NCI-H1105 treated with DMSO at 0.1 percent for 48 hours (cell line): ENCODE measurements at places on chromosomes 5 and 9.

DNA sequence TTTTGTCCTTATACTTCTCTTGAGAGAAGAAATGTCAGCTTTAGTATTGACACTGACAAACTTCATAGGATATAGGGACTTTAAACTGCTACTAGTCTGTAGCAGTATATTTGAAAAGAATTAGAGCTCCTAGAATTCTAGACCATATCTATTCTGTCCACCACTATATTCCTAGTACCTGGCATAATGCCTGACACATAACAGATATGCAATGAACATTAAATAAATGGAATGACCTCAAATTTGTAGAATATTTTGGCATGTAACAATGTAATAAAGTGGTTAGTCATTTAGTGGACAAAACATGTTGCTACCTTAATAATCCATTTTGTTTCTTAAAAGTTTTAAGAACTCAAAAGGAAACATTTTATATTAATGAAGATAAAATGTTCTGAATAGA lies 57.5 kb downstream of the HOMER1 start:
- no peak for DNase-seq

- DNase-seq, result no peak
Measured at GRCh38 chr5:143229896-143230675, 173.4 kb downstream of the NR3C1 start.

DNA sequence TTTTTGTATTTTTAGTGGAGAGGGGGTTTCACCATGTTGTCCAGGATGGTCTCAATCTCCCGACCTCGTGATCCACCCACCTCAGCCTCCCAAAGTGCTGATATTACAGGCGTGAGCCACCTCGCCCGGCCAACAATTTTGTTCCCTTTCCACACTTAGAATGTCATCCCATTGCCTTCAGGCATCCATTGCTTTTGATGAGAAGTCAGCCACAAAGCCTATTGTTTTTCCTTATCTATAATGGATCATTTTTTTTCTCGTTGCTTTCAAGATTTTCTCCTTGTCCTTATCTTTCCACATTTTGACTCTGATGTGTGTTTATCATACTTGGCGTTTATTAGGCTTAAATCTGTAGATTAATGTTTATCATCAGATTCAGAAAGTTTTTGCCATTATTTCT lies 64.4 kb downstream of the NR6A1 start:
- DNase-seq, result no peak

GRCh38 chr5:137560420-137560819 lies 61.3 kb upstream of the SPOCK1 start:
- no peak for DNase-seq

- DNase-seq, result no peak
Measured at GRCh38 chr5:172789687-172790495, 18.9 kb upstream of the DUSP1 start.

- no peak for DNase-seq
Measured at GRCh38 chr5:159449925-159450324, 119.6 kb upstream of the IL12B start.

DNA sequence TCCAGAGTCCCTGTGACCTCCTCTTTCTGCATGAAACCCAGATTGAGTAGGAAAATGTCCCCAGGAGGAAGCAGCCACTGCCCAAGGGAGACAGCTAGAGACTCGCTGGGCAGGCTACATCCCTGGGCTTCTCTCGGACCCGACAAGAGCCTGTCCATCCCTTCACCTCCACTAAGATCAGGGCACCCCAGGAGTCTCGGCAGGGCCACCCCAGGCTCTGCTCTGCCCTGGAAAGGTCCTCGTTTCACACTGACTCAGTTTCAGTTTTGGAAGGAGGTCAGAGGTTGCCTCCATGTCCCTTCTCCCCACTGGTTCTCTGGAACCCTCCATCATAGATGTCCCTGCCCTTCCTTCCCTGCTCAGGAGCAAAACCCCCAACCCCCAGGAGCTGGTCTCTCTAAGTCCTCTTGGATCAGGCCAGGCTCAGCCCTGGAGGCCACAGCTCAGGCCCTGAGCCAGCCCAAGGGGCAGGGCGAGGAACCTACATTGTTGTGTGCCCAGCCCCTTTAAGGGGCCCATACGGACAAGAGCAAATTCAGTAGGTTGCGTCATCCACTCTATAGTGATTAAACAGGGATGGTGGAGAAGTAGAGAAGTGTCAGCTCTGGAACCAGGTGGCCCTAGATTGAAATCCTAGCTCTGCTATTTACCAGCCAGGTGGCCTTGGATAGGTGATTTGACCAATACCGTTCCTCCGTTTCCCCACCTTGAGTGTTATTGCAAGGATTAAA lies 37.4 kb downstream of the C9orf50 start:
- no peak for DNase-seq

DNA sequence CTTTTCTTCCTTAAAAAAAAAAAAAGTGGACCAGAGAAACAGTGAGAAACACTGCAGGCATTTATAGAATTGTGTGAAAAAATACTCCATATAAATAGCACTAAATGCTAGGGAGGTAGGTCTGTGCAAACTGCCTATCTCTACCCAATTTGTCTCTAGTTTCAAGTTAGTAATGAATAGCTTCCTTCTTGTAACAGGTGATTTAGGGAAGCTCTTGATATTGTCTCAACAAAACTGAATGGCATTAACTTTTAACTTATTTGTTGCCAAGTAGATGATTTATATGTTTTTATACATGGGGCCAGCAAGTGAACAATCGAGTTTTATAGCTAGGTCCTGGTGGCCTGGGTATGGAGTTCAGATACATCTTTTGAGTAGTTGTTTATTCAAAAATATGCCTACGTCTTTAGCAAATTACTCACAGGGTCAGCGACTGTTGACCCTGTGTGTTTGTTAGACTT lies 283.6 kb downstream of the NR3C1 start:
- peak; percentile 61 for DNase-seq

- no peak for DNase-seq
Measured at GRCh38 chr5:103973669-103974068, 411.1 kb upstream of the NUDT12 start.

GRCh38 chr9:109150925-109151545 lies 16.0 kb downstream of the FRRS1L start:
- no peak for DNase-seq

DNA sequence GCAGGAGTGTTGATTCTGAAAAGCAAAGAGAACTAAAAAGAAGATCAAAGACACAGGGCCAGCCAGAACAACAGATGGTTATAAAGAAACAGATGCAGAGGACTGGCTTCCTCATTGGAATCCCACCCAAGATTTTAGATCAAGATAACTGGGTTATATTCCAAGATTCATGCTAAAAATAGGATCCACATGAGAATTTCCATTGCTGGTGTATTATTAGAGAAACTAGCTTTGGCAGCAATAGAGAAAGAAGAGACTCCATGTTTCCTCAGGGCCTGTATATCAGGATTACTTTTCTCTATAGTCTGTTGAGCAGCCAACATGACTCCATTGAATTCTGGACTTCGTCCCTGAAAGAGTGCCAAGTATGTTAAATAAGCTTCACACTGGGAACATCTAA lies 367.3 kb downstream of the TUSC1 start:
- no peak for DNase-seq

DNA sequence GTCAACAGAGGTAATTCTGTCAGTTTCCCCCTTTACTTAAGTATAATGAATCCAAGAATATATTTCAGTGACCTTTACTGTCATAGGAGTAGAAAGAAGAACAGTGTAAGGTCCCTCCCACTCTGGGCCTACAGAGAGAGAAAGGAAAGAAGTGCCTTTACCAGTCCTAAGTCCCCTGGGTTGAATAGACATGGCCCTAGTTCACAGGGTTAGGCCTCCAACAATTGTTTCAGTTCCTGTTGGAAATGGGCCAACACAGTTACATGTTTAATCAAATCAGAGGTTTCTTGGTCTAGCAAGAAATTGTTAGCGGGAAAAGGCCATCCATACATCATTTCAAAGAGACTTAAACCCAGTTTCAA lies 605.6 kb downstream of the MTRR start:
- DNase-seq, result no peak

DNA sequence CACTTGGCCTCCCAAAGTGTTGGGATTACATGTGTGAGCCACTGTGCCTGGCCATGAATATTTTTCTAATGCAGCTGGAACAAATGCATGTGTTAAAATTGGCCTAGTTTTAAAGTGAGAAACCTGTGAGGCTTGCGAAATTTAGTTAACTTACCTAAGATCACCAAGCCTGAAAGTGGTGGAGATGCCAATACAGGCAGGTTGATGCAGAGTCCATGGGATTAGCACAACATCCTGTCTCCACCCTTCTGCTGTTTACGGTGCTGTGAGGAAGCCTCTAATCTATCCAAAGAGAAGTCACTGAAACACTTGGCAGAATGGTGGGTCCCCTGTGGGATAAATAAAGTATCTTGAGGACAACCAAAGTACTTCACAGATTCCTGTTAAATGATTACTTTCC lies 98.2 kb downstream of the PCSK5 start:
- no peak for DNase-seq

DNA sequence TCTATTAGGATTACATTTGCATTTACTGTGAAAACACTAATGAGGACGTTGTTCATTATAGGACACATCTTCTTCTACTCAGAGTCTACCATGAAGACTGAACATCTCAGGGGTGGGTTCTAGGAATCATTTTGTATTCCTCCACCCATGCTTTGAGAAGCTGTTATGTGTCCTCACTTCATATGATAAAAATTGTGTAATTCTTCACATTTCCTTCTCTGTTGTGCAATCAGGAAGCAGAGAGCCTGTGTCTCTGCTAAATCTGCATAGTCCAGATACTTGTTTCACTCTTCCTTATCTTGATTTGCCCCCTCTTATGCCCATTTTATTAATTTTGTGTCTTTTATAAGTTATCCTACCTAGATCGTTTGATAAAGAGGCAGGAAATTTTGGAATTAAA lies 97.8 kb upstream of the IQGAP2 start:
- DNase-seq, result no peak

- no peak for DNase-seq
Measured at GRCh38 chr5:72783354-72783753, 33.1 kb upstream of the TNPO1 start.

GRCh38 chr5:178435321-178436238 lies 154.6 kb downstream of the COL23A1 start:
- DNase-seq, result no peak

GRCh38 chr9:6938447-6938846 lies 180.7 kb downstream of the KDM4C start:
- no peak for DNase-seq

- no peak for DNase-seq
Measured at GRCh38 chr5:173217626-173218397, 17.2 kb downstream of the NKX2-5 start.

DNA sequence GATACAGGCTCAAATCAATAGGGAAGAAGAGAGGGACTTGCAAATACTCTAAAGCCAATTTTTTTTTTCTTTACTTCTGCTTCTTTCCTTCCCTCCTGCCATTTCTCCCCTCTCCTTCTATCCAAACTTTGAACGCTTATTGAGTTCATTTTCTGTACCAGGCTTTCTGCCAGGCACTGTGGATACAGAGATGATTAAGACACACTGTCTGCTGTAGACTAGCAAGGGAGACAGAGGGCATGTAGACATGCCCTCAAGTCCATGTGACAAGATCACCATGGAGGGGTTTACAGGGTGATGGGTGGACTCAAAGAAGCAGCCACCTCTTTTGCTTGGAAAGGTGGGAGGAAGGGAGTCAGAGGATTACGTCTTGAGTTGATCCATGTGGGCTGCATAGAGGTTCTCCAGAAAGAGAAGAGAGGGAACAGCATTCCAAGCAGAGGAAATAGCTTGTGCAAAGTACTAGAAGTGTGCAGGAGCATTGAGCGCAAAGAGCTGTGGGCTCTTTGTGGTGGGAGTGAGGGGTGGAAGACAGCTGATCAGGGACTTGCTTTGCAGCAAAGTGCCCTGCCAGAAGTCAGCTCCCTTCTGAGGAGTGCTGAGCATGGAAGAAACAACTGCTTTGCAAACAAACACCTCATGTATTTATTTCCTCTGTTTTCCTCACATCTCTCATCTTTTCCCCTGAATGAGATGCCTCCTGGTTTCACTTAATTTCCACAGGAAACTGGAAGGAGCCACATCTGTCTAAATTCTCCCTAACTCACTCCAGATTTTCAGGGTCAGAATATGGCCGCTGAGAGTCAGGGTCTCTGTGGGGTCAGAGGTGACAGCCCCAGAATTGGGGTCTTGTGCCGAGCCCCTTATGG lies 64.4 kb upstream of the COL15A1 start:
- DNase-seq, result no peak

GRCh38 chr9:92499701-92500100 lies 17.4 kb upstream of the ASPN start:
- no peak for DNase-seq

GRCh38 chr5:15004506-15004905 lies 132.9 kb upstream of the ANKH start:
- no peak for DNase-seq

- no peak for DNase-seq
Measured at GRCh38 chr5:88558366-88558765, 289.7 kb upstream of the TMEM161B start.

DNA sequence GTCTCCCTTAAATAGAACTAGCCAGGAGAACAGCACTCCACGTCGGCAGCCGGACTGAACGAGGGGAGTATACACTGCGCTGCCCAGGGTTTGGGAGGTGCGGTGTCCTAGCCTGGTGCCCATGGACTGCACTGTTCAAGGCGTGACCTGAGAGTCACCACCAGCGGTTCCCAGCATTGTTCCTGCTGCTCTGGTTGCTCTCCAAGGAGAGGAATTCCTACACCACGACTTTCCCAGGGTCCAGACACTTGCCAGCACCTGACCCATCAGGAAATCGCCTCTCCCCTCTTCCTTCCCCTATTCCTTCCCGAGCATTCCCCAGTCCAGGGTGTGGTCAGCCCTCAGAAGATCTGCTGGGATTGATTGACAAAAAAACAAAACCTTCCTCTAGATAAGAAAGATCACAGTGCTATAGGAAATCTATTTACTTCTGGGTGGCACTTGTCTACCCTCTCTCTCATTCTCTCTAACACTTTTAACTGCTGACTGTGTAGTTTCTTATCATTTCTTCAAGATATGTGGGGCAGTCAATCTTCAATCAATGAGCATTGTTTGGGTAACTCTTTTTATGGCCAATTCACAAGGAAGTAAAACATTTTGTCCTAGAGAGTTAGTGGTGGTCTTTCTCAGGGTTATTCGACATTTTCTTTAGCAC lies 297.8 kb upstream of the ACTBL2 start:
- DNase-seq, result no peak

- no peak for DNase-seq
Measured at GRCh38 chr5:124858612-124859011, 112.2 kb upstream of the ZNF608 start.

- DNase-seq, result no peak
Measured at GRCh38 chr5:147169399-147169798, 65.4 kb upstream of the STK32A start.
